Suppressor macrophage treated with lipopolysaccharide for 1 hour (primary cell): ENCODE measurements at places on chromosomes 5 and 9.

DNA sequence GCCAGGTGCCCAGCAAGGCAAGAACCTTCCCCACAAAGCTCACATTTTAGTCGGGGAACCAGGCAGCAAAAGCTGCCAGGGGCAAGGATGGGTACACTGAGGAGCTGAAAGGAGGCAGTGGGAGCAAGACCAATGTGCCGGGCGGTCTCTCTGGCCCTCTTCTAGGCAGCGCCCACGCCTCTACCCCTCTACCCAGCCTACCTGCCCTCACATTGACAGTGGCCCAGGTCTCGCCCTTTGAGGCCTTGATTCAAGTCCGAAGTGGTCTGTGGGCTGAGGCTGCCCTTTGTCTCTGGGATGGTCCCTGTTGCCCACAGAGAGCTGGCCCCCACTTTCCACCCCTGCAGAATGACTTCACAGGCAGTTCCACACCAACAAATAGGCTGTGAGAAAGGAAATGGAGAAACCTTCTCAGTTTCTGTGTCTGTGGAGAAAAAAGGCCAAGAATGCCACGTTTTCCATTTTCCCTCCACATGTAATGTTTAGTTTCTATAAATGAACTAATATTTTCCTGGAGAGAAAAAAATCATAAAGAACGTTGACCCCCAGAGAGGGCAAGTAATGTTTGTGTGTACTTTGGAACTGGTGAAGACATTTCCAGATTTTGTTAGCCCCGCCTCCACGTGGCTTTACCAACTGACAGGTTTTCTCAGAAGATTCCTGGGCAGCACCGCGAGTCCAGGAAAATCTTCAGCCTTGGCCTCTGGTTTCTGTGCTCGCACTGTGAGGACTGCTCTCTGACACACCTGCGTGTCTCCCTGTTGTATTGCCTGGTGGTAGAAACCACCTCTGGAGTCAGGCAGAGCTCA is 57.4 kb upstream of the ANGPTL2 start:
- DNase-seq: no peak

DNA sequence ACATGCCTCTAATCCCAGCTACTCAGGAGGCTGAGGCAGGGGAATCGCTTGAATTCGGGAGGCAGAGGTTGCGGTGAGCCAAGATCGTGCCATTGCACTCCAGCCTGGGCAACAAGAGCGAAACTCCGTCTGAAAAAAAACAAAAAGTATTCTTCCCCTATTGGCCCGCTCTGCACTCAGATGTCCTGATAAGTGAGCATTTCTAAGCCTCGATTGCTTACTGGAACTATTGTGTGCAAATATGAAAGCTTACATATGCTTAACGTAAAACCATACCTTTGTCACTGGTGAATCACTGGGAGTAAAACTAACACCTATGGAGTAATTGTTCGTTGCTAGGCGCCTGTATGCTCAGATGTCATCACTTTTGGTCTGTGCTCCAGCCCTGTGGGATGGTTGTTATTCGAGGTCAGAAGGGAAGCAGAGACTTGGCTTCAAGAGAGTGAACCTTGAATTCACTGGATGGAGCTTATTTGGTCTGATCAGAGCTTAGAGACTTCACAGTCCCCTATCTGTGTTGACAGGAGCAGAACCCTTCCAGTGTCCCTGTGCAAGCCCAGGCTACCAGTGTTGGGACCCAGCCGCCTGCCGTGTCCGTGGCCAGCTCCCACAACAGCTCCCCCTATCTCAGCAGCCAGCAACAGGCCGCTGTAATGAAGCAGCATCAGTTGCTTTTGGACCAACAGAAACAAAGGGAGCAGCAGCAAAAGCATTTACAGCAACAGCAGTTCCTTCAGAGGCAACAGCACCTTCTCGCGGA is 25.3 kb upstream of the LTC4S start:
- no peak for DNase-seq

DNA sequence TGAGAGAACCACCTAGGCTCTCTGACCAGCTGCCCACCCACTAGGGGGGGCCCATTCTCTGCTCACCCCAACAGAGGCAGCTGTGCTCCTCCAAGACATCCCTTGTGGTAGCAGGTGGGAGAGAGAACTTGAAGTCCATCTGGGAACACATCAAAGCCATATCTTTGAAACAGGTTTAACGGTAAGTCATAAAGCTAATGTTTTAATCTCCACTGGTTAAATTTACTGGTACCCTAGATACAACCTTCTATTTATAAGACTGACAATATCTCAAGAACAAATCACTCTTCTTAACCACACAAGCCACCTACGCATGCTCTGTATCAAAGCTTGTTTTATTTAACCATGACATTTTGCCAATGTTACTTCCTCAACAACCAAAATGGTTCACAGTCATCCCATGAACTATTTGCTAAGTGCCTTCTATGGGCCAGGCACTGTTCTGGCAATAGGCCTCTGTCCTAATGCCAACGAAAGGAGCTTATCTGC is 20.4 kb downstream of the AUH start:
- no peak for DNase-seq

DNA sequence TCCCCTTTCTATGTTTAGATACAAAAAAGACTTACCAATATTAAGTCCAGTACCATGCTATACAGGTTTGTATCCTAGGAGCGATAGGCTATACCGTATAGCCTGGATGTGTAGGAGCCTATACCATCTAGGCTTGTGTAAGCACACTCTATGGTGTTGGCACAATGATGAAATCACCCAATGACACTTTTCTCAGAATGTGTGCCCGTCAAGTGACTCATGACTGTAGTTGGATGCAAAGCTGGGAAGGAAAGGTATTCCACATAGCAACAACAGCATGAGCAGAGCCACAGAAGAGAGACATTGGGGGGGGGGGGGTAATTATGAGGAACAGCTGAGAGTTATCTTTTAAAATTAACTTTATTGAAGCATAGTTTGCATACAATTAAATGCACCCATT is 63.2 kb downstream of the TTLL11 start:
- DNase-seq: no peak

DNA sequence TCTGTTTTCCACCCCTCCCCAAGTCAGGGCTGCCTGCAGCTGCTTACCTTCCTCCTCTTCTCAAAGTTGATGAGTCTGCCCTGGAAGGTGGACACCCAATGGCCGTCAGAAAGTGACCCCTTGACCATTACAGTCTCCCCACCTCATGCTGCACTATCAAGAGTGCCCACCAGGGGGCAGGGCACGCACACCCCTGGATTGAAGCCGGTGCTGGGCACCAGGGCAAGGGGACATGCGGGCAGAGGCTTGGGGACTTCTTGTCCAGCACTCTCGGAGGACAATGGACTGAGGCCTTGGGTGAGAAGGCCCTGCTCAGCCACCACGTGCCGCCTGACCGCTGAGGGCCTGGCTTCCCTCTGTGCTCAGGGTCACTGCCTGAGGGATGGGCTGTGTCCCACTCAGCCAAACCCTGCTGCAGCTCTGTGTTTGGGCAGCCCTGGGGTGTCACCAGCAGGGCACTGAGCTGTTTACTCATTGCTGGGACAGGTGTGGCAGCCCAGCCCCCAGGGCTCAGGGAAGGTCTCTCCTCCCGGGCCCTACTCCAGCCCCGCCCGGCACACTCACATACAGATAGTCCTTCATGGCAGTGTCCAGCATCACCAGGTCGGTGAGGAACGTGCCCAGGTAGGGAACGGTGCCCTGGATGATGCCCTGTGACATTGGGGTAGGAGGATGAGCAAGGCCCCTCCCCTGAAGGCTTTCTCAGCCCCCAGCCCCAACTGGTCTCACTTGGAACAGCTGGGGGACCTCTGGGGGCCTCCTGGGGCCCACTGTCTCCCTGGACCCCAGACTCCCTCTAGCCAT is 17.7 kb downstream of the RALGDS start:
- DNase-seq: peak; percentile 70

DNA sequence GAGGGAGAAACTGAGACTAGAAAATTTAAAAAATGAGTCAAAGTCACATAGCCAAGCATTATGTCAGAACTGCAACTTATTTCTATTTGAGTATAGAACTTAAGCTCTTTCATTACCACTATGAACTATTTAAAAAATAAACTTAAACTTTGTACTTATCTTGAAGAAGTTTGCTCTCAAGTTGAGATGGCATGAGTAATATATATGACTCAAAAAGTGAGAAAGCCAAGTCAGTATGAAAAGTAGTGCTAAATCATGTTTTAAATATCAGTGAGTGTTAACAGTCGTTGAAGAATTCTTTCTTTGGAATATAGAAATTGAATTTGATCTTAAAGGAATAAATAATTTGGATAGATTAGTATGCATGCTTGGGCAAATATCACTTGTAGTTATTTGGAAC is 36.3 kb upstream of the CDH10 start:
- no peak for DNase-seq

- no peak for DNase-seq
Observed at GRCh38 chr5:116476897-116477537, 97.6 kb downstream of the SEMA6A start.
